Hypothalamus (tissue), 51 donors: ENCODE measurements at places on chromosomes 16 and 17.
A peak's percentile ranks its signal among the peaks of the same experiment; 100 is the strongest.

GRCh38 chr17:9522074-9522473, 53.5 kb downstream of the STX8 start:
- DNase-seq: no peak

DNA sequence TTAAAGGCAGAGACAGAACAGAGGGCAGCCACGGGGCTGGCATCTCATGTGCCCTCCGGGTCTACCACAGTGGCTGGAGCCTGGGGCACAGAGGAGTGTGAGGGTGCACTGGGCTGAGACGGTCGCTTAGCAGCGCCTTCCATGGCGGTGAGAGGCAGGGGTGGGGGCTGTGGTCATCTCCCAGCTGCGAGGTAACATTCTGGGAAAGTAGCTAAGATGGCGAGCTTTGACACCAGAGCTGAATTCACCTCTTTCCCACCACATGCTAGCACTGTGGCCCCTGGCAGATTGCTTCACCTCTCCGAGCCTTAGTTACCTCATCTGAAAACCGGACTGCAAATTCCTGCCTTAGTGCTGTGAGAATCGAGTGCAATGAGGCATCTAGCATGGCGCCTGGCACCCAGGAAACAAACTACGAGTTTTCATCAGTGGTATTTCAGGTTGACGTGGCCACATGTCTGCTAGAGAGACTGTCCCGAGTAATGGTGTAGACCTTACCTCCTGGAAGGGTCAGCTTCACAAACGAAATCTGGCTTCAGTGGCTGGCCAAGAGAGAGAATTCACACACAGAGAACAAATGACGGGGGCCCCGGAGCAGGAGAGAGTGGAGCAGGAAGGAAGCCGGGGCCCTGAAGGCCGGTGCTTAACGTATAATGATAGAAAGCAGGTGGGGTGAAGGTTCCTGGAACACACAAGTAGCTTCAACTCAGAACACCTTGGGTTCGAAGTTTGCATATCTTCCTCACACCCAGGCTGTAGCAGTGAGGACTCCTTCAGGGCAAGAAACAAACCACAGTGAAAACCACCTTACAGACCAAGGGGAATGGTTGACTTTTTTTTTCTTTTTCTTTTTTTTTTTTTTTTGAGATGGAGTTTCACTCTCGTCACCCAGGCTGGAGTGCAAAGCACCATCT, 63.9 kb upstream of the RPH3AL start:
- no peak for DNase-seq

DNA sequence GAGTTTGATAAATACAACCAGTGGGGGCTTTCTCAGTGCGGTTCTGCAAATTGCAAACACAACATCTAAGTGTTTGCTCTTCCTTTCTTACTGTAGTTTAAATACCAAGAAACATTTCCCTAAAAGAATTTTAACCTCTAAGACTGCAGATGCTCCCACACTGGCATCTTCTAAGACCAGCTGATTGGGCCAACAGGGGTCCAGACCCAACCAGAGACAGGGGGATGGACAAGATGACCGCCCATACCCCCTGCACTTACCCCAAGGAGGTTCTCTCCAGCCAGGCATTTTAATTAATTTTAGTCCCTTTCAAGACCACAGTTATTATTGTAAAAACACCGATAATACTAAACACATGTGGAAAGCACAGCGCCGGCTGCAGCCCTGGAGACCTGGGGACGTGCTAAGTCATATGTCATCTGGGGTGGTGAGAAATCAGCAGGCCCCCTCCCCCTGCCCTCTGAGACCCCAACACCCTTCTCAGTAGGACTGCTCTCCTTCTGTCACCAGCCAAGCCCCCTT, 242.3 kb downstream of the SOX9 start:
- DNase-seq: no peak

DNA sequence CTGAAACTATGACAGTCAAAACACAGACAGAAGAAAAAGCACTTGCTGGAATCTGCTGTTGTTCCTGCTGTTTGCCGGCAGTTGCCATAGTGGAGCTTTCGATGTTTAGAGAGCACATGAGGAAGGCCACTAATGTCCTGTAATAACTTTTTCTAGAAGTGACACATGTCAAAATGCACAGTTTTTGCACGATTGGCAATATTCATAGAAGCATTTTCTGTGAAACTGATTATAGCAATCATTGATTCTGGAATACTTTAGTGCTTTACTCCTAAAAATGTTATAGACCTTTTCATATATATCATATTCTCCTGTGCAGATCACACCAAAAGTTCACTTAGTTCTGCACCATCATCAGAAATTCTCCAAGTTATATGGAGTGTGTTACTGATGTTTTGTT, 407.0 kb upstream of the SOX9 start:
- DNase-seq: no peak

GRCh38 chr17:16199093-16199492, 16.2 kb downstream of the NCOR1 start:
- DNase-seq: no peak

GRCh38 chr16:61544165-61544564, 492.1 kb downstream of the CDH8 start:
- DNase-seq: no peak

- DNase-seq: no peak
Observed at GRCh38 chr17:44216173-44216572, 3.3 kb downstream of the UBTF start.

- DNase-seq: peak; percentile 6
Observed at GRCh38 chr17:74639704-74640151, 16.2 kb upstream of the CD300E start.

DNA sequence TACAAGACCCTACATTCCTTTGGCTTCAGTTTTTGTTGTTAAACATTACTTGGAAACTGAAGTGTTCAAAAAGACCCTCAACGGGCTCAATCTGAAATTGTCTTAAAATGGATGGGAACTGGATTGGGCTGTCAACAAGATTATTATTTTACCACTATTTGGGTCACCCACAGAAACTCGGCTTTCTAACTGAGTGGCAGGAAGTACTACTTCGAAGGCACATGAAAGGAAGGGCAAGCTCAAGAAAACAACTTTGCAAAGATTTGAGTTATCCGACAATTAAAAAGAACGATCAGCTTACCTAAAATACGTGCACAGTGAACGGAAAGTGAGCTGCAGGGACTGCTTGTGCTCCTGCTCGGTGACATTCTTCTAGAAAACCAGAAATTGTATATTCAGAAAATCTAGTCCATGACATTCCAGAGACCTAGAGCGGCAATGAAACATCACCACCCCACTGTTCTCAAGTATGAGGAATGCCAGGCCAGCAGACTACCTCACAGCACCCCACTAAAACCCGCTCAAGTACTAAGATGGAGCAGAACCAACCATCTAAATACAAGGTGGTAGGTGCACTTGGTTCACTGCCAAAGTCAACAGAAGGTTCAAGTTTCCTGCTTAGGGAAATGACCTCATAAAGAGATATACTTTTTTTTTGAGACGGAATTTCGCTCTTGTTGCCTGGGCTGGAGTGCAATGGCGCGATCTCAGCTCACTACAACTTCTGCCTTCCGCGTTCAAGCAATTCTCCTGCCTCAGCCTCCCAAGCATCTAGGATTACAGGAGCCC, 60.5 kb downstream of the ZZEF1 start:
- DNase-seq: no peak

DNA sequence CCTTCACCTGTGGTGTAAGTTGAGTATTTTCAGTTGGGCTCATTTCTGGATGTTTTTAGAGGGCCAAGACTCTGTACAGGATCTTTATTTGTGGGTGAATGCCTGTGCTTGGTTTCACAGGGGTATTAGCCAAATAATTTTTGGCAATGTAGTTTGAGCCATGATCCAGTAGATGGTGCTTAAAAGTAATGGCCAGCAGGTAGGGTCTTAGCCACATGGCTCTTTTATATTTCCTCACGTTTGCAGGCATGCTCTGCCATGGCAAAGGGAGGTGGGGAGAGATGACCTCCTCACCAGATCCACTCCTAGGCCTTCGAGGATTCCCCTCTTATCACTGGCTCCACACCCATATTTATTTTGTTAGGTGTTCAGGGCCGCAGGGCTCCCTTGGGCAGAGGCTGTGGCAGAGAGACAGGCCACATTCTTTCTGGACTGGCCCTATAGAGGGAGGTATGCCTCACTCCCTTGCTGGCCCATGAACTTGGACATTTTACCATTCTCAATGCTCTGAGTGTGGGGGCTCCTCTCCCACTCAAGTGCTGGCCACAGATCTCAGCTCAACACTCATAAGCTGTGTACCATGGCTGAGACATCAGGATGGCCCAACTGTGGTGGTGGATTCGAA, 417.1 kb downstream of the XYLT1 start:
- DNase-seq: no peak

DNA sequence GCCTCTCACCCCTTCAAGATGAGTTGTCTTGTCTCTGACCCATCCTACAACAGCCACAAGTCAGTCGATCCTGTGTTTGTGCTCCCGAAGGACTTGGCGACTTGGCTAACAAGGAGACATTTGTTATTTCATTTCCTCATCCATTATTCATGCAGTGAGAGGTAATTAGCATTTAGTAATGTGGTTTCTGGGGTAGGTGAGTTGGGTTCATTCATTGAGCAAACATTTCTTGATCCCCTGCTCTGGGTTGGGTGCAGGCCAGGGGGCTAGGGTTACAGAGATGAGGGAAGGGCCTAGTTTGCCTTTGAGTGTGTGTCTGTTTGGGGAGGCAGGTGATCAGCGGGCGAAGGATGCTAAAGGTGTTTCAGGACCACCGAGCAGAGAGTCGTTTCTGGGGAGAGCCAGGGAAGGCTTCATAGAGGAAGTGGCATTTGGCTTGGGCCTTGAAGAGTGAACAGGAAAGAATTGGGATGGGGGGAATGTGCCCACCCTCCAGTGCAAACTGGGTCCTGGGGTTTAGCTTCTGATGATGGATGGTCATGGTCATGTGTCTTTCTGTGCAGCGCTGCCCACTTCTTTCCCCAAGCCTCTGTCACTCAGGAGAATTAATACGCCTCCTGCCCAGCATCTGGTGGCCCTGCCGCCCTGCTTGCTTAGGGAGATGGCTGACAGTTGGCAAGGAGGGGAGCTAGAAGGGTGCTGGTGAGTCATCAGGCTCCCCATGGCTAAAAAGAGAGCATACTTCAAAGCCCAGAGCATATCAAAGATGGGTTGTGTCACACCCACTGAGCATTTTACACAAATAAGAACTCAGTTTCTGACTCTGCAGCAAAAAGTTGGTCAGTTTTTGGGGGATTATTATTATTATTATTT, 38.5 kb downstream of the MSI2 start:
- DNase-seq: no peak

DNA sequence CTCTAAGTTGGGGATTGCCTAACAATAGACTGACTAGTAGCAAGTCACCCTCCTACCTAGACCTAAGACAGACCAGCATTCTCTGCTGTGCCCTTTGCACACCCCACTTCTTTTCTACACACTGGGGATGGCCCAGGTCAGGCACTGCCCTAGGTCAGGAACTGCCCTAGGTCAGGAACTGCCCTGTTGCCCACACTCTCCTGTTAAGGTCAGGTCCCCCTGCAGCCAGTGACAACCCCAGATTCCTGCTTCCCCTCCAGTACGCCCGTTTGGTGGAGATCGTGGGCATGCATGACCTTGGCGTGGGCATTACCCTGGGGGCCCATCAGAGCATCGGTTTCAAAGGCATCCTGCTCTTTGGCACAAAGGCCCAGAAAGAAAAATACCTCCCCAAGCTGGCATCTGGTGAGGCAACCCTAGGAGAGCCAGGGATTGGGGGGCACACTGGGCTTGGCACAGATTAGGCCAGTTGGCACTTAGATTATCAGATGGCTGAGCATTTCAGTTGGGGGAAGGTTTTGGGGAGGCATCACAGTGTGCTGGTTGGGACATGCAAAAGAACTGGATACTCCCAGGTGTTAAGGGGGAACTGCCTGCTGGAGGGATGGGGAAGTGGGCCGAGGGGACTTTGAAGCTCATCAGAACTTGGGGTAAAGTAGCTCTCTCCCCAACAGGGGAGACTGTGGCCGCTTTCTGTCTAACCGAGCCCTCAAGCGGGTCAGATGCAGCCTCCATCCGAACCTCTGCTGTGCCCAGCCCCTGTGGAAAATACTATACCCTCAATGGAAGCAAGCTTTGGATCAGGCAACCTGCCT, 1.7 kb downstream of the ACADVL start:
- no peak for DNase-seq

GRCh38 chr17:77127735-77128361, 12.9 kb upstream of the SEC14L1 start:
- DNase-seq: peak; percentile 24

DNA sequence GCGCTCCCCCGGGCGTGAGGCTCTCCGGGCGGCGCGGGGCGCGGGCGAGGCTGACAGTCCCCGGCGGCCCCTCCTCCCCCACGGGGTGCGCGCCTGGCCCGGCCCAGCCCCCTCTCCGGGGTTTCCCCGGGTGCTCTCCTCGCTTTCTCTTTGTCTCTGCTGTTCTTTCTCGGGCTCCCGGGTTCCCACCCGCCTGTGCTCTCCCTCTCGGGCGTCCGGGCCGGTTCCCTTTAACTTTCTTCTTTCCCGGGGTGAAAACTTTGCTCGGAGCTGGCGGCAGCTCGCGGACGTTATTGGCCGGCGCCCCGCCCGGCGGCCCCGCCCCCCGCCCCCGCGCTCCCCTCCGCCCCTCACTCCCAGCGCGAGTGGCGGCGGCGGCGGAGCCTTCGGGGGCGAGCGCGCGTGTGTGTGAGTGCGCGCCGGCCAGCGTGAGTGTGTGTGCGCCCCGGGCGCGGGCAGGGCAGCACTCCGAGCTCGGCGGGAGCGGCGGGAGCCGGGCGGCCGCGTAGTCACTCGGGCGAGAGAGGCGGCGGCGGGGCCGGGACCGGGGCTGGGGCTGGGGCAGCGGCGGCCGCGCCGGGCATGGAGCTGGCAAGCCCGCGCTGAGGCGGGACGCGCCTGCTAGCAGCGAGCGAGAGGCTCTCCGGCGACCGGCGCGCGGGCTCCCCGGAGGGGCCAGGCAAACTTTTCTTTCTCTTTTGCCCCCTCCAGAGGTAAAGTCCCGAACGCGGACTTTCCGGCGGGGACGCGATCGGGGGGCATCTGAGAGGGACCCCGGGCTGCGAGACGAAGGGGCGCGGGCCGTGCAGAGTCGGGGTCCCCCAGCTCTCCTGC, at the start of gene NTN1:
TSS of gene NTN1 (plus strand) at position 353 of the 834 bp plus-strand sequence. CDS start 864 bp downstream, outside the sequence.
- no peak for DNase-seq

DNA sequence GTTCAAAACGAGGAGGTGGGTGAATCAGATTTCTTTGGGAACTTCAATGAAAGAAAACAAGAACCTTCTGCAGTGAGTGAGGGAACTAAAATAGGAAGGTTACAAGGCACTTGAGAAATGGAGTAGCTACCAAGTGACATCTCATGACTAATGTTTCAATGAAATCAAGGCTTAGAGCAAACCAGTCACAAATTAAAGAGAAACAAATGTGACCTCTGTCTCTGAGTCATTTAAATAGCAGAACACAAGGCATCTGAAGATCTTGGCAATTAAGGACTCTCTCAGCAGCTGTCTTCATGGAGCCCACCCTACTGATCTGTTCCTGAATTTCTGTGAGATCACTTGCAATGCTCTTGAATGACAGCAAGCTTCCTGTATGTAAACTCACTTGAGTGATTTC, 109.5 kb downstream of the CDH11 start:
- DNase-seq: no peak

- no peak for DNase-seq
Observed at GRCh38 chr16:67112591-67113399, 3.1 kb downstream of the PHAF1 start.

DNA sequence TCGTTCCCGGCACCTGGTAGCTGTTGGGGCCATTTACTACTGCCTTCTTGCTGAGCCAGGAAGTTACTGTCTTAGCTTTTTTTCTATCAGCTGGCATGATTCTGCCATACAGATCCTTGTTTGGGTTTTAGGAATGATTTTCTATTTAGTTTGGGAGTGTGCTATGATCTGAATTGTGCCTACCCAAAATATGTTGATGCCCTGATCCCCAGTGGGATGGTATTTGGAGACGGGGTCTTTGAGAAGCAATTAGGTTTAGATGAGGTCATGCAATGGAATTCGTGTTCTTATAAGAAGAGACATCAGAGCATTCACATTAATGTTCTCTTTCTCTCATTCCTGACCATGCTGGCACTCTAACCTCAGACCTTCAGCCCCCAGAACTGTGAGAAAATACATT, 59.4 kb upstream of the HS3ST2 start:
- DNase-seq: no peak
